ENCODE measurements at places on chromosomes 6 and 20.

GRCh38 chr6:125748406-125749172 is 843 bp upstream of the HEY2 start:
- DNase-seq: no peak

- no peak for DNase-seq
Measured at GRCh38 chr20:4158466-4159050, 143.2 kb upstream of the RNF24 start.

DNA sequence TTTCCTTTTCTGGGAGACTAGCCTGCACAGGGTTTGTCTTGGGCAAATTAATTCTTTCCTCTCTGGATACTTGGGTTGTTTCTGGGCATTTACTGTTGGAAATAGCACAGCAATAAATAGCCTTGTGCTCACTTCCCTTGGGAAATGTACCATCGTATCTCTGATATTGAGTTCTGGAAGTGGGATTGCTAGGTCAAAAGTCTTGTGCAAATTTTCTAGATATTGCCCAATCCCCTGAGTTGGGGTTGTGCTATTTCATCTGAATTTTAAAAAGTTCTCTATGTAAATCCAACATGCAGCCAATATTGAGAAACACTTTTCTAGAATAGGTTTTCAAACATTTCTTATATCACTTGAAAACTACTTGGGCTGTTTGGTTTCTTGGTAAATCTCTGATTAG is 64.0 kb upstream of the ELOVL5 start:
- no peak for DNase-seq

GRCh38 chr6:47455533-47456209 is 21.9 kb upstream of the CD2AP start:
- DNase-seq: no peak

- no peak for DNase-seq
Measured at GRCh38 chr6:81289229-81289628, 463.3 kb downstream of the TENT5A start.

GRCh38 chr20:25148181-25148981 is 47.1 kb upstream of the ENTPD6 start:
- peak; percentile 74 for DNase-seq

DNA sequence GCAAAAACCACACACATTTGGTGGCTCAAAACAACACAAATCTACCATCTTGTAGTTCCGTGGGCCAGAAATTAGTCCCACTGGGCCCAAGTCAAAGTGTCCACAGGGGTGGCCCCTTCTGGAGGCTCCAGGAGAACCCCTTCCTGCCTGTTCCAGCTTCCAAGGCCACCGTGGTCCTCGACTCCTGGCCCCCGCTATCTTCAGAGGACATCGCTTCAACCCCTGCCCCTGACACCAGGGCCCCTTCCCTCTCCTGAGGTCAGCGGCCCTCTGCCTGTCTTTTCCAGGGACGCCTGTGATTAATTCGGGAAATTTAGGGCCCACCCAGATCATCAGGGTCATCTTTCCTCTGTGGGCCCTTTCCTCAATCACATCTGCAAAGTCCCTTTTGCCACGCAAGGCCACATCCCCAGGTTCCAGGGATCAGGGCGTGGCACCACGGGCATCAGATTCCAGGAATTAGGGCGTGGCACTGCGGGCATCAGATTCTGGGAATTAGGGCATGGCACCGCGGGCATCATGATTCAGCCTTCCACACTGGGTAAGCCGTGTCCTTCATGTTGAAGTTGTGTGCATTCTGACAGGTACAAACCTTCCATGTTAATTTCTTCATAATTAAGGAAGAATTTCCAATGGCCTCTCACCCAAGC is 59.9 kb upstream of the SMOC2 start:
- DNase-seq: no peak

GRCh38 chr6:7765575-7766325 is 39.9 kb downstream of the BMP6 start:
- no peak for DNase-seq

DNA sequence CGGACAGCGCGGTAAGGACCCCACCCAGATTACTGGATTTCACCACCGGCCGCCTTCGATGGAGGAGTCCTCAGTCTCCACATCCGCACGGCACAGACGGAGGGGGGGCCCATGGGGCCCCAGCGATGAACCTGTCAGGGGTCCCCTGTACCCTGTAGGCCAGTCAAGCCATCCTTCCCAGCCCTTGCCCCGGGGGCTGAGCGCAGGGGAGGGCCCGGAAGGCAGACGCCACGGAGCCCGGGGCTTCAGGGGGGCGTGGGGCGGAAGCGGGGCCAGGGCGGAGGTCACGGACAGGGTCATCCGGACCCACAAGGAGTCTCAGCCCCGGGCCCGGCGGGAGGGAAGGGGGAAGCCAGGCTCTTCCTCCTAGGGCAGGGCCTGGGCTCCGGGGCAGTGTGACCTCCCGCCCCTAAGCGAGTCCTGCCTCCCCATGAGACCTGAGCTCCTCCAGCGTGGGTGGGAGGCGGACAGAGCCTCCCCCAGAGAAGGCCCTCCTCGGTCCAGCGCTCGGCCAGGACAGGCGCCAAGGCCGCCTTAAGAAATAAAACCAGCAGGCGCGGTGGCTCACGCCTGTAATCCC is 22.8 kb downstream of the ZBTB46 start:
- no peak for DNase-seq

GRCh38 chr6:74785236-74785635 is 420.6 kb downstream of the COL12A1 start:
- no peak for DNase-seq

DNA sequence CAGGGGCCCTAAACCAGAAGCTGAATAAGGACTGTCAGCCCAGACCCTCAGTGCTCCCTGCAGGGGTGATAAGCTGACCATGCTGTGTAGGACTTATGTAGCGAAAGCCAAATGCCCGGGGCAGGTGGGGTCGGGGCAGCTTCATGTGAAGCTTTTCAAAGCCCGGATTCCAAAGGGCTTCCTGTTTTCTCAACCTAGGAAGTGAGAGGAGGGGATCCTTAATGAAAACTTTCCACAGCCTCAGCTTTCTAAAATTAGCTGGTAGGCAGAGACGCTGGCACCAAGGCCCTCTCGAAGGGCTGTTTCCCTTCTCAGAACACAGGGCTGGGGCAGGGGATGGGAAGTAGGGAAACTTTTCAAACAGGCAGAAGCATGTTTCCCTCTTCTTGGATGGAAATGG is 148.9 kb downstream of the NFATC2 start:
- DNase-seq: no peak

DNA sequence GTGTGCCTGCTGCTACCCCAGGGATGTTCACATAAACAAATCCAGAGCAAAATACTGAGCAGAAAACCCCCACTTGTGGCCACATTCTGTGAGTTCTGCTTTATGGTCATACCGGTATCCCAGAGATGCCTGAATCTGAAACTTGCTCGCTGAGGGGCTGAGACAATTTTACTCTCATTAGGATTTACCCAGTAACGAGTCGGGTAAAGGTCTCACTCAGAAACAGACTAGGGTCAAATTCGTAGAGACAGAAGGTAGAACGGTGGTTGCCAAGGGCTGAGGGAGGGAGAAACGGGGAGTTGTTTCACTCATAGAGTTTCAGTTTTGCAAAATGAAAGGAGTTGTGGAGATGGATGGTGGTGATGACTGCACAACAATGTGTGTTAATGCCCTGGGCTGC is 45.4 kb upstream of the NKX2-2 start:
- no peak for DNase-seq

GRCh38 chr6:163706500-163707087 is 292.1 kb downstream of the QKI start:
- DNase-seq: no peak

DNA sequence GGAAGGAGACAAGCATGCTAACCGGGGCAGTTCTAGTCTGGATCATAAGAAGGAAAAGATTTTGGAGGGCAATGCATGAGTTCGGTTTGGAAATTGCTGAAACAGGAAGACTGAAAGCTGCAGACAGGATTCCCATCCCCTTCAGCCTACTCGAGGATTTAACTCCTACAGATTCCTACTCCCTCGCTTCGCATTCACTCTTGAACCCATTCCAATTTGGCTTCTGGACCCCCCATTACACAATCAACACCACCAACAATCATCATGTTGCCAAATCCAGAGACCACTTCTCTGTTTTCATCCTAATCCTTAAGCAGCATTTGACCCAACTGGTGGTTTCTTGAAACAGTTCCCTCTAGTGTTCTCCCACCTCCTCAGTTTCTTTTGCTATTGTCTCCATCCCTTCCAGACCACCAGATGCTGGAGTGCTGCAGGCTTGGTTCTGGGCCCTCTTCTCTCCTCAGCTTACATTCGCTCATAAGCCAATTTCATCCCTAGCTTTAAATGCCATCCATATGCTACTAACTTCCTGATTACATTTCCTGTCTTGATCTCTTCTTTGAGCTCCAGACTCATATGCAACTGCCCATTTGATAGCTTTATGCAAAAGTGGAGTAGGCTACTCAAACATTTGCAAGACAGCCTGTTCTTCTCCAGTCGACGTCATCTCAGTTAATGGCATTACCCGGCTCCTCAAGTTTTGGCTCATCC is 66.5 kb downstream of the DTNBP1 start:
- no peak for DNase-seq

GRCh38 chr20:17790296-17790695 is 90.5 kb downstream of the BANF2 start:
- no peak for DNase-seq

DNA sequence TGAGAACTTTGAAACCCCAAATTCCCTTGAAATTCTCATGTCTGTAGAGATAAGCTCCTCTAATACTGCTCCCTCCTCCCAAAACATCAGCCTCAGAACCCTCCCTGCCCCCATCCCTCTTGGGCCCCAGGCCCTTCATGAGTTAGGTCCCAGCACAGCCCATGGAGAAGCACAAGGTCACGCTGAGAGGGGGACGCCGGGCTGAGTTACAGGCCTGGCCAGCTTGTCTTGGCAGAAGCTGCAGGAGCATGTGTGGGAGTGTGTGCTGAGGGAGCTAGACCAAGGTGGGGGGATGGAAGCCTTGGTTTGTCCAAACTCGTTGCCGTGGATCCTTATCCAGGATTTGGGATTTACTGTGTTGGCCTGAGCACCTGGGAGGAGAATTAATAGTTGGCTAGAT is 8.5 kb upstream of the PTCRA start:
- no peak for DNase-seq

DNA sequence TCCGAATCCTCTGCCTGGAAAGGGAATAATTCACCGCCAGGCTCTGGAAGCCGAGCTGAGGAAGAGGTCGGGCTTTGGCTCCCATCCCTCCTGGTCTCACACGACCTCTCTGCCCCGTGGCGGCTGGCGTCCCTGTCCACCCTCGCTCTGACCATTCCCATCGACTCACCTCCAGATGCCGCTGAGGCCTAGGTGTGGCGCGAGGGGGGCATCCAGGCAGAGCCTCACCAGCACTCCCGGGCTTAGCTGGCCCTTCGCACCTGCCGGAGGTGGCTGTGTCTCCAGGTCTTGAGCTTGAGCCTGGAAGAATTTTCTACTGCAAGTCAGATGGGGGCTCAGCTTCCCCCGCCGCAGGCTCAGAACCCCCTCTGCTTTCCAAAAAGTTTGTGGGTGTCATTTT is 28.5 kb upstream of the SMOC2 start:
- no peak for DNase-seq

DNA sequence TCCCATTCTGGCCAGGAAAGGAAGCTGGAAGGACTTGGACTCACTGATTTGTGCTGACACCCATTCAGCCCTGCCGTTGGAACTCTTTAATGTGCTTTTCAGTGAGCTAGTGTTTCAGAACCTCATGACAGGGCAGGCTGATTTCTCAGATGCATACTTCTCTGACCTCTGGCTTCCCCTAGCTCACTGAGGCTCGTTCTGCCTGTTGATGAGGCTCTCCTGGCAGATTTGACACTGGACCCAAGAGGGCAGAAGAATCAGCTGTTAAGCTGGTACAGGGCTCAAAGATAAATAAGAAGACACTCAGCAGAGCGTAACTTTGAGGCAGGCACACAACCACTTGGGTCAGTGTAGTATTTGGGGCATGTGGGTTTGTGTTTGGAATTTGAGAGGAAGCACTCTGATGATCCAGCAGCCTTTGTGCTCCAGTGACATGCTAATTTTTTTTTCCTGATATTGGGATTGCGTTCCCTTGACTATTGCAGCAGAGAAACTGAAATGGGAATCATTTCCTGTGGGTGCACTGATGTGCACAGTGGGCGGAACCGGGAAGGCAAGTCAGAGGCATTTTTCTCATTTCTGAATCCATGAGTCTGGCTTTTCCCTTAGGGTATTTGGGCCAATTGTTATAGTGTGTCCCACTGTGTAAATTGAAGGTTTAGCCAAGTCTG is 80.2 kb downstream of the CARMIL1 start:
- peak; percentile 71 for DNase-seq

GRCh38 chr6:30711758-30712380 is 5.2 kb downstream of the MDC1 start:
- DNase-seq: no peak

DNA sequence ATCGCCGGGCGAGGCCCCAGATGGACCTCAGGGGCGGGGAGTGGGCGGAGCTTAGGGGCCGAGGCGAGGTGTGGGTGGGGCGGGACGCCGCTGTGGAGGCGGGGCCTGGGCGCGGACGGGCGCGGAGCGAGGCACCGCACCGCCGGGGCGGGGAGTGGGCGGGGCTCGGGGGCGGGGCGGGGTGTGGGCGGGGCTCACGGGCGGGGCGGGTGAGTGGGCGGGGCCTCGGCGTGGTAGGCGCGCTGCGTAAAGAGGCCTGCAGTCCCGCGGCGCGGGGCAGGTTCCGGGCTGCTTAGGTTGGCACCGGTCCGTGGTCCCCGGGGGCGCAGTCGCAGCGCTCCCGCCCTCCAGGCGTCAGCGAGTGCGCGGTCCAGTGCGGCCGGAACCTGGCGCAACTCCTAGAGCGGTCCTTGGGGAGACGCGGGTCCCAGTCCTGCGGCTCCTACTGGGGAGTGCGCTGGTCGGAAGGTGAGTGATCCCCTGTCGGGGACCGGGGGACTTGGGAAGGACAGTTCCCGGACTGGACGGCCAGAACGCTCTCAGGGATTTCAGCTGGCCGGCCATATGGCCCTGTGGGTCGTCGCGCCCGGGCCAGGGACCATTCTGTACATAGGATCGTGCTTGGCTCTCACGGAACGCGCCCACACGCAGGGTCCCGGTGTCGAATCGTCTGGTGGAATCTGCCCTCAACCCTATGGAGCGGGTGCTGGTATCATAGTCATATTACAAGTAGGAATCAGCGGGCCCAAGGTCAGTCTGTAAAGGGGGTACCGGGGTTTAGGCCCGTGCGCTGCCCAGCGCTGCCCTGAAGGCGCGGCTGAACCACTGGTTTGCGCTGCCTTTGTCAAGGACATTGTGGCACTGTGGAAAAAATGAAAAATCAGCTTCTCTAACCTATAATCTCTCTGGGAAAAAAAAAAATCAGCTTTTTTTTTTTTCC is at the start of gene NQO2:
Gene NQO2, plus strand, starts transcription at position 277 of the 940 bp plus-strand sequence. CDS start 6,659 bp downstream, outside the sequence.
- peak; percentile 93 for DNase-seq

Data from head of caudate nucleus (tissue), 42 donors.